Uterine smooth muscle cell (primary cell): ENCODE measurements at places on chromosomes 4 and X. TPM values are rescaled to one million over a fixed set of nuclear protein-coding genes. Genes with fewer than 3 reads are reported as not detected.

SPANXC gene
- total RNA-seq: not detected in 2 replicates

SULT1E1 gene
- 0.33 and 0.50 TPM in 2 replicates for total RNA-seq

SOX3 gene
- total RNA-seq: not detected in 2 replicates

PRRG1 gene
- total RNA-seq: 7.7 and 8.6 TPM in 2 replicates

EREG gene
- 0.11 and 0.12 TPM in 2 replicates for total RNA-seq

CCDC149 gene
- total RNA-seq: 8.2 and 13.5 TPM in 2 replicates

SPANXA1 gene
- total RNA-seq: not detected in 2 replicates

USP17L17 gene
- not detected in 2 replicates for total RNA-seq

MSL3 gene
- total RNA-seq: 19.7 and 22.2 TPM in 2 replicates

CPZ gene
- 0.66 and 8.6 TPM in 2 replicates for total RNA-seq

ENAM gene
- under 0.01 TPM in 1 of 2 replicates, not detected in the other for total RNA-seq

ADGRG4 gene
- not detected in 2 replicates for total RNA-seq

RASL11B gene
- 0.33 TPM in 1 of 2 replicates, not detected in the other for total RNA-seq

SPOCK3 gene
- total RNA-seq: 1.4 and 1.7 TPM in 2 replicates

SMIM10L2A gene
- 0.11 and 0.50 TPM in 2 replicates for total RNA-seq

MTMR1 gene
- total RNA-seq: 24.4 and 27.9 TPM in 2 replicates

STK26 gene
- 13.6 and 20.4 TPM in 2 replicates for total RNA-seq

RPS6KA6 gene
- total RNA-seq: 14.6 and 17.0 TPM in 2 replicates

DTHD1 gene
- under 0.01 TPM in 1 of 2 replicates, not detected in the other for total RNA-seq

CITED1 gene
- 0.37 and 0.77 TPM in 2 replicates for total RNA-seq

GLRA3 gene
- under 0.01 TPM in 1 of 2 replicates, not detected in the other for total RNA-seq

ARMCX1 gene
- 68.4 and 69.9 TPM in 2 replicates for total RNA-seq

GLRA2 gene
- total RNA-seq: not detected in 2 replicates

PPBP gene
- not detected in 2 replicates for total RNA-seq

KIF4A gene
- total RNA-seq: 10.9 and 35.3 TPM in 2 replicates

CXCL6 gene
- total RNA-seq: 0.77 and 1.1 TPM in 2 replicates

IL21 gene
- total RNA-seq: not detected in 2 replicates

HTR2C gene
- total RNA-seq: under 0.01 TPM in 1 of 2 replicates, not detected in the other

CYSLTR1 gene
- 0.11 TPM in 1 of 2 replicates, not detected in the other for total RNA-seq

KIT gene
- total RNA-seq: 0.89 and 1.00 TPM in 2 replicates

CFAP99 gene
- total RNA-seq: not detected in 2 replicates

FOXO4 gene
- 2.2 and 4.6 TPM in 2 replicates for total RNA-seq

SPANXA2 gene
- not detected in 2 replicates for total RNA-seq

RASSF6 gene
- not detected in 2 replicates for total RNA-seq

NSG1 gene
- 0.44 TPM in 1 of 2 replicates, not detected in the other for total RNA-seq

TKTL2 gene
- under 0.01 TPM in 1 of 2 replicates, not detected in the other for total RNA-seq

AFM gene
- not detected in 2 replicates for total RNA-seq

TMPRSS11A gene
- not detected in 2 replicates for total RNA-seq

DCAF4L1 gene
- 0.11 and 0.12 TPM in 2 replicates for total RNA-seq
